ENCODE measurements at places on chromosomes 7 and 10. TPM values are rescaled to one million over a fixed set of nuclear protein-coding genes. Genes with fewer than 3 reads are reported as not detected.

The TBX20 gene
- not detected for total RNA-seq

GRCh38 chr7:87361320-87361719 lies 15.9 kb downstream of the CROT start:
- no peak overlapping the region for H3K4me3 ChIP-seq
- peaks cover 18% of the 10 kb centered on the region for H3K36me3 ChIP-seq
- no peaks in the 10 kb centered on the region for H3K4me1 ChIP-seq
- DNase-seq = no peak

The HOXA3 gene
- not detected for total RNA-seq

DNA sequence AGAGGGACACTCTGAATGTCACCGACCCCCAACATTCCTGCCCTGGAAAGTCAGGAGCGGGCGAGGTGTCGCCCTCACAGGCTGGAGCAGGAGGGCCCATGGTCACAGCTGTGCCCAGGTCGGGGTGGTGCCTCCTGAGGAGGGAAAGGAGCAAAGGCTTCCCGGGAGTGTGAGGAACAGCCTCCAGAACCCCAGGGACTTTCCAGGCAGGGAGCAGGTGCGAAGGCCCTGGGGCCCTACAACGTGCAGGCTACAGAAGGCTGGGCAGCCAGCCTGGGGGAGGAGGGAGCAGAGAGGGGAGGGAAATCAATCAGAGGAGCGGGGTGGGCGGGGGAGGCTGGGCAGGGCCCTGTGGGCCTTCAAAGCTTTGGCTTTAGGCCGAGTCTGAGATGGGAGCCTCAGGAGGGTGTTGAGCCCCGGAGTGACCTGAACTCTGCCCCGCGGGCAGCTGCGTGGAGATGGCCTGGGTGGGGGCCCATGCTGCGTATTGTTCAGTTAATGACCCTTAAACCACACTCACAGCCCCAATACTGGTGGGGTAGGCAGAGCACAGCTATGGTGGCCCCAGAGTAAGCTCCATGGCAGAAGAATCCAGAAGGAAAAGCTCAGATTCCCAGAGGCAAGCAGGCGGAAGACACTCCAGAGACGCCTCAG lies 44.2 kb upstream of the PPP2R2D start:
- H3K27ac ChIP-seq = no peak overlapping the region
- peaks cover 5% of the 10 kb centered on the region for H3K27me3 ChIP-seq
- no peak for DNase-seq
